CD4-positive, alpha-beta T cell treated with Interferon alpha-2 for 1 hour (primary cell): ENCODE measurements at places on chromosomes 3 and 15.

DNA sequence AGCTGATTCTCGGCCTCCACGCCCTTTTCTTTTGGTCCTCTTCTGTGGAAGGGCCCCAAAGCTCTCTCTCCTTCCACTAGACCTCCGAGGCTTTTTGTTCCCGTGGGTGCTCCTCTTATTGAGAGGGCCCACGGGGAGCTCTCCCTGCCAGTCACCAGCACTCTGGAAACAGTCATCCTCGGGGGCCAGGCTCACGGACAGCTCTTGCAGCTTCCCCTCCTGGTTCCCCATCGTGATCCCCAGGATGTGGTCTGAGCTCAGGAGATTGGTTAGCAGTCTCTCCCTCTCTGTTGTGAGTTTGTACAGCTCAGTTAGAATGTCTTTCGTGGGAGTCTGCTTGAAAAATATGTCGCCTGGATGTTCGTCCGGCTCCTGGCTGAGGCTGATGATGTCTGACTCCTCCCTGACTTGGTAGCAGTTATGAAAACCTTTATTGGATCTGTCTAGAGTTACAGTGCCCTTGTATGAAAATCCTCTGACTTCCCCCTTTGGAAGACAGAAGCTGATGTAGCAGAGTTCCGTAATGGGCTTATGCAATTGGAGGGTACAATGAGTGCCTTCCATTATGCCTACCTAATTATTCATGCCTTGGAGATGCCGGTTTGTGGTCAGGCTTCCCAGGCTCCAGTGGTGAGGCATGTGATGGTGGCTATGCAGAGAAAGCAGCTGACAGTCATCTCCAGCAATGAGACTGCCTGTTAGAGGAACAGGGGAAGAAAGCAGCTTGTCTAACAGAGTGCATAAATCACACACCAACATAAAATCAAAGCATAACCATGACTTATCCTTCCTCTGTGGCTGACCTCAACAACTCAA is 40.0 kb downstream of the FMN1 start:
- peak; percentile 66 for DNase-seq

GRCh38 chr3:102415553-102415952 is 19.3 kb upstream of the ZPLD1 start:
- DNase-seq, result no peak

DNA sequence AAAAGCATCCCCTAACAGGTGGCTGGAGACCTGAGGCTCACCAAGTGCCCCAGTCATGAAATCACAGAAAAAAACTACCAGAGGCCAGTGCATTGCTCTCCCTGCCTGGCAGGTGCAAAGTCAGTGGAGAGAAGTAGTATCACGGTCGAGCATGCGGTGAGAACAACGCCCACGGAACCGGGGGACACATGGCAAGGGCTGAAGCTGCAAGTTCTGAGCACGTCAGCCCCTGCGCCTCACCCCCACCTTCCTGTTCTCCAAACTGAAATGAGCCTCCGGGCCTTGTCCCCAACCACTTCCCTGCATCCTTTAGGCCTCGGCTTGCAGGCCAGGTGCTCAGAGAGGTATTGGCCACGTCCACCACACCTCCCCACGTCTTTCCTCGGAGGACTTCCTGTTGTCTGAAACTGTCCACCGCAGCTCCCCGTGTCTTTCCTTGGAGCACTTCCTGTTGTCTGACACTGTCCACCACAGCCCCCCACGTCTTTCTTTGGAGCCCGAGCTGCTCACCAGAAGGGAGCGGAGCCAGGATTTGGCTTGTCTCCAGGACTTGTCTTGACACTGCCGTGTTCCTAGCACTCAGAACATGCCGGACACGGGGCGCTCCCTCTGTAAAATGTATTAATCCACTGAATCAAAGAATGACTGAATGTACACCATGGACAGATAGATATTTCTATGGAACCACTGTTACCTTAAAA is 43.9 kb downstream of the NSMCE3 start:
- DNase-seq, result no peak

GRCh38 chr3:9934235-9934621 is 594 bp downstream of the CRELD1 start:
- peak; percentile 51 for DNase-seq

GRCh38 chr15:37034835-37035748 is 65.3 kb downstream of the MEIS2 start:
- no peak for DNase-seq

DNA sequence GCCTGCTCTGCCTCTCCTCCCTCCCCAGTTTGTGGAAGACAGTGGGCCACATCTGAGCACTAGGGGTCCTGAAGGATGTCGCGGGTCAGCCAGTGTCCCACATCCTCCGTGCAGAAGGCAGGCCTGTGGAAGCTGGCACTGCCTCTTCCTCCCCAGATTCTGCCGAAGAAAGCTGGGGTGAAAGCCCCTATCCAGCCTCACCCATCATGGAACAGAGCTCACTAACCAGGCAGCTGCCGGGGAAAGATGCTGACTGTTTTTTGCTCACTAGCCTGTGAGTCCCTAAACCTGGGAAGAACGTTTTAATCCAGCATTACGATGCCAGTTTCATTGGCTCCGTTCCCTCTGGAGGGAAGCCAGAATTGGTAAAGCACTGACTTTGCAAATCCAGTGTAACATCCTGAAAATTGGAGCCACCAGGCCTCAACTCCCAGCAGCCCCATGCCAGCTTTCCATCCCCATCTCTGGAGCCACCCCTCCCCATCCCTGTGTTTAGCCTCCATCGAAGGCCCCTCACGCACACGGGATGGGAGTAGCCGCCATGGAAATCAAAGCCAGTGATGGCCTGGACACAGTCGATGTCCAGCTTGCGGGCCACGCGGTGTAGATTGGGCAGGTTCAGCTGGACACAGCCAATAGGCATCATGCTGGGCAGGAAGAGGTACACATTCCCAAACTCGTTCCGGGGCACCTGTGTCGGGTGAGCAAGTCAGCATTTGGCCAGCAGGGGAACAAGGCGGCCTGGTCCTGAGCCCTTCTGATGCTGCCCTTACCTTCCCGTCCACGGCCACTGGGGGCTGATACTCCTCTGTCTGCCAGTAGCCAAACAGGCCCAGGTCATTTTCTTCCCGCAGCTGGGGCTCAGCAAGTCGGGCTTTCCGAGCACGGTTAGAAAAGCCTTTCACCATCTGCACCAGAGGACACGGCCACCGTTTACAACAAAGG is 23.5 kb downstream of the TMEM43 start:
- DNase-seq, result no peak

GRCh38 chr3:12097971-12098370 is 60.7 kb downstream of the TIMP4 start:
- DNase-seq, result no peak

DNA sequence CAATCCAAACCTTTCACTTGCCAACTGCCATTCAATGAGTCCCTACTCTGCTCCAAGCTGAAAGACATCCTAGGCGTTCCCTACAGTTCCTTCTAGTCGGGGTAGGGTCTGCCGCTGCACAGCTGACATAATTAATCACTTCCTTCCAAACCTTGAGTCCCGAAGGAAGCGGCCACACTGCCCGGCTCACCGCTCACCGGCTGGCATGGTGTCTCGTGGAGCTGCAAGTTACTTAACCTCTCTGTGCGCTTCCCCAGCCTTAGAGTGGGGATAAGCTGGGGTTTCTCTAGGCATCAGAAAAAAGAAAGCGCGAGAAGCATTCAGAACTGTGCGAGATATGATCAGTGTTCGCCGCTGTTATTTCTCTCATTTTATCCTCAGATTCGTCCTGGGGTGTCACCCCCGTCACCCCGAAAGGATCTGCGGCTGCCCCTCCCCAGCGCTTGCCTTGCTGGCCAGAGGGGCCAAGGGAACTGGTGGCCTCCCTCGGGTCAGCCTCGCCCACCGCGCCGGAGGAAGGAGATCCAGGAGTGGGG is 748 bp downstream of the MRPS25 start:
- no peak for DNase-seq

DNA sequence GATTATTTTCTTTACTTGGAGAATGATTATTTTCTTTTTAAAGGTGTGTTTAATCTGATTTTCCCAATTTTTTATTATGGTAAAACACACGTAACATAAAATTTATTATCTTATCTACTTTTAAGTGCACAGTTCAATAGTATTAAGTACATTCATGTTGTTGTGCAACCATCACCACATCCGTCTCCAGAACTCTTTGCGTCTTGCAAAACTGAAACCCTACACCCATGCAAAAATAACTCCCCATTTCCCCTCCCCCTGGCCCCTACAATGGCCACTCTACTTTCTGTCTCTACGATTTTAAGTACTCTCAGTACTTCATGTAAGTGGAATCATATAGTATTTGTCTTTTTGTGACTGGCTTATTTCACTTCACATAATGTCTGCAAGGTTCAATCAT is 230.7 kb downstream of the SATB1 start:
- DNase-seq, result no peak

DNA sequence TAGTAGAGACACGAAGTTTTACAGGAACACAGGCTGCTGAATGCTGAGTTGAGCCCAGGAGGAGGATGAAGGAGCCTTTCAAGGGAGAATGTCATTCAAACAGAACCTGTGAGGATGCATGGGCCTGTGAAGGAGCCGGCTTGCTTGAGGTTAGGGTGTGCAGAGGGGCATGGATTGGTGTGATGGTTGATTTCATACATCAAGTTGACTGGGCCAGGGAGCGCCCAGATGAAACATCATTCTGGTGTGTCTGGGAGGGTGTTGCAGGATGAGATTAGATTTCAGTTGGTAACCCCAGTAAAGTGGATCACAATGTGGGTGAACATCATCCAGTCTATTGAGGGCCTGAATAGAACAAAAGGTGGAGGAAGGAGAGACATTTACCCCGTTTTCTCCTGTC is 243.6 kb downstream of the EDEM1 start:
- no peak for DNase-seq

GRCh38 chr15:64739577-64740143 is 35.7 kb downstream of the RBPMS2 start:
- no peak for DNase-seq

GRCh38 chr3:172625404-172625803 is 85.5 kb downstream of the NCEH1 start:
- DNase-seq, result no peak

DNA sequence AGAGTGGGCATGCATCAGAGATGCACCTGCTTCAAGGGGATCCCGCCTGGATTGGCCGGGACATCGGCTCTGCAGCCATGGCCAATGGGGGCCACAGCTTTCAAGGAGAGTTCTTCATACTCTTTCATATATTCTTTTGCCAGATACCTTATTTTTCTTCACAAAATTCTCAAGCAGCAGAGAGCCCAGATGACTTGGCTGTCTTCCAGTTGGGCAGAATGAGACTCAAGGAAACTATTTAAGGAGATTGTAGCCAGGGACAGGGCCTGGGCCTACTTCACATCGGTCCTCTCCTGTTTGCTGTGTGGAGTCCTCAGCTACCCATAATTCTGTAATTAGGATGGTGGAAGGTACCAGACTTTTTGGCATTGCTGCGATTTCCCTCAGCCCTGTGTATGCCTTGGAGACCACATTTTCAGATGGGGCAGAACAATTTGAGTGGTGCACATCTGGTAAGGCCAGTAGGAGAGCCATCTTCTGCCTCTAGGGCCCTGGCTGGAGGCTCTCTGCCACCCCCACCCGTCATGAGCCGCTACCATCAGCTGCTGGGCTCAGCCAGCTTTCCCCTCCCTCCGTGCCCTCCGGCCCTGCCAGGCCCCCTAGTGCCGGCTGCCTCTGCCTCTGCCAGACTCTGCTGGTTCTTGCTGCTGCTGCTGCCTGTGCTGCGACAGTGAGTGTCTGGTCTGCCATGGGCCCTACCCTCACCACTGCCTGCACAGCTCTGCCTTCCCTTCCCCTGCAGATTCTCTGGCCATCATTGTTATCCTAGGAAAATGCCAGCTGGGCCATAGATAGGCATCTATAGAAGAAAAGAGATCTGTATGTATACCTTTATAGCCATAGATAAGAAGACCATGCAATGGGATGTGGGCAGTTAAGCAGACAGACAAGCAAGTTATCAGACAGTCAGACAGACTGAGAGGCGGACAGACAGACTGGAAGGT is 6.7 kb downstream of the PLIN1 start:
- DNase-seq, result no peak
